Gastrocnemius medialis (tissue), 4 donors: ENCODE measurements at places on chromosomes 5 and 9. TPM values are rescaled to one million over a fixed set of nuclear protein-coding genes. Genes with fewer than 3 reads are reported as not detected.

The FSD1L gene
- total RNA-seq = 8.5 TPM

The XRCC4 gene
- 1.8 TPM for total RNA-seq

The AIF1L gene
- 7.5 TPM for total RNA-seq

The DMRT3 gene
- 0.29 TPM for total RNA-seq

The AFAP1L1 gene
- total RNA-seq = 39.9 TPM

The POLR1E gene
- total RNA-seq = 18.4 TPM

The KLF9 gene
- total RNA-seq = 174 TPM

DNA sequence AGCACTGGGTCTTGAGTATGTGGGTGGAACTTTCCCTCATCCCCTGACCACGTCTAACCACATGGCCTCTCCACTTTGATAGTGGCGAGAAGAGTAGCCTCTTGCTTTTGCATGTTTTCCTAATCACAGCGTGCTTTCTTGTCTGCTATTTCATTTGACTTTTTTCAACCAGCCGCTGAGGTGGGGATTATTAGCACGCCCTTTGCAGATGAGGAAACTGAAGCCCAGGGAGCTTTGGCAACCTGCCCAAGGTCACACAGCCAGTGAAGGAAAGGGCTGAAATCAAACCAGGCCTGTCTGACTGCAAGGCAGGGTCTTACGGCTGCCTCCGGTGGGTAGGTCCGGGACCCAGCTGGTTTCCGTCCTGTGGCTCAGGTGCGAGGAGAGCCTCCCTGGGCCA lies 106.5 kb upstream of the MSX2 start:
- no peak for DNase-seq

GRCh38 chr9:95224376-95225019 lies 93.0 kb downstream of the FANCC start:
- DNase-seq = no peak

DNA sequence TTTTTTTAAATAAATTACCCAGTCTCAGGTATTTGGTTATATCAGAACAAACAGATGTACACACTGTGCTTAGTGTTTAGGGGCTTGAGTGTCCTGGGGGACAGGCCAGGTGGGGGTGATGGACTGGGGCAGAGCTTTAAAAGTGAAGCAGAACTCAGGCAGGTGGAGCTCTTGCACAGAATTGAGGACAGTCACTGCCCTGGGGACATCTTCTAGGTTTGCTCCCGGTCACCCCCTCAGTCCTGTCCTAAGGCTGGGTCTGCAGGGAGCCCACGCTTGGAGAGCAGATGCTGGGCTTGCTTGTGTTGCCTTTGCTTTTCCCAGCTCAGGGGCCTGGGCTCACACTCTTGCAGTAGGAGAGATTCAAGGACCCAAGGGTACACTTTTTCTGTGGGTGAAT lies 10.8 kb downstream of the GADD45G start:
- no peak for DNase-seq

- DNase-seq = no peak
Observed at GRCh38 chr5:62093976-62094375, 212.0 kb upstream of the KIF2A start.

- no peak for DNase-seq
Observed at GRCh38 chr9:38276771-38277439, 115.6 kb upstream of the ALDH1B1 start.

- no peak for DNase-seq
Observed at GRCh38 chr9:21266733-21267484, 27.1 kb upstream of the IFNA14 start.

DNA sequence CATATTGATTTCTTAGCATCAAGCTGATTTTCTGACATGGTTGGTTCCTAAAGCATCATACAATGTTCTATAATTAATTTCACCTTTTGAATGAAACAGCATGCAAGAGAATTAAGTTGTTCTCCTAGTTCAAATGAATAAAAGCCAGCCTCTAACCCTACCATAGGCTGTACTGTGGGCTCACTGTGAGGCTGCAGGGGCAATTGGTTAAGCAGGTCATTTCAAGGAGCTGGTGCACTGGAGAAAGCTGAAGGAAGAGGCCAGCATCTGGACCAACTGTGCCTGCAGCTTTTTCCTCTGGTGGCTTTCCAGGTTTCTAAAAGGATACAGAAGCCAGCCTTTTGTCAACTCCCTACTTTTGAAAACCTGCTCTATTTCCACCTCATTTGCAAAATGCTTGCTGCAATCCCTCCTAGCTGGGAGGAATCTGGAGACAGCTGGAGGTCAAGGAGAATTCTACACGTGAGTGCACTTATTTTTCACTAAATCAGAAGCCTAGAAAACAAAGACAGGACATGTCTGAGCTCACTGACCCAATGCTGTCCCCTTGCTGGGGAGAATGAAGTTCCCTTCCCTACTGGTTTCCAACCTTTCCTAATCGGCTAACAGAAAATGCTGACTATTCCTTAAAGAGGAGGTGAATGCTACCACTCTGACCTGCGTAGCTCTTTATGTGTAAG lies 158.9 kb downstream of the APBA1 start:
- DNase-seq = no peak

GRCh38 chr9:127919253-127919815 lies 2.5 kb upstream of the ST6GALNAC4 start:
- DNase-seq = peak; percentile 69

DNA sequence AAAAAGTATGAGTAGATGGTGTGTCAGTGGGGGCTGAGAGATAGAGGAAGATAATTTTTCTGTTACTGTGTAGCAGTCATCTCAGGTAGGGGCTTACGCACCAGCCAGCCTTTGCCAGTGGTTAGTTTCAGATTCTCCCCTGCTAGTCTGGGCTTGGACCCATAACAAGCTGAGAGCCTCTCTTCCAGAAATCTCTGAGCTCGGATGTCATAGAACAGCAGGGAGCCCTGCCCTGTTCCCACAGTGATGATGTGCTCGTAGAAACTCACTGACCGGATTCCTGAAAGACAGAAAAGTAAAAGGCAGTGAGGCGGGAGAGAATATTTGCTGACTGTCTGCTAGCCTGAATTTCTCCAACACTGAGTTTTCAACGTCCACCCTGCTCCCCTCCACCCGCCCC lies 37.2 kb downstream of the DCAF12 start:
- DNase-seq = no peak

- no peak for DNase-seq
Observed at GRCh38 chr9:124593651-124594058, 86.5 kb upstream of the NR5A1 start.

- no peak for DNase-seq
Observed at GRCh38 chr5:150153957-150154617, 1.6 kb downstream of the PDGFRB start.

DNA sequence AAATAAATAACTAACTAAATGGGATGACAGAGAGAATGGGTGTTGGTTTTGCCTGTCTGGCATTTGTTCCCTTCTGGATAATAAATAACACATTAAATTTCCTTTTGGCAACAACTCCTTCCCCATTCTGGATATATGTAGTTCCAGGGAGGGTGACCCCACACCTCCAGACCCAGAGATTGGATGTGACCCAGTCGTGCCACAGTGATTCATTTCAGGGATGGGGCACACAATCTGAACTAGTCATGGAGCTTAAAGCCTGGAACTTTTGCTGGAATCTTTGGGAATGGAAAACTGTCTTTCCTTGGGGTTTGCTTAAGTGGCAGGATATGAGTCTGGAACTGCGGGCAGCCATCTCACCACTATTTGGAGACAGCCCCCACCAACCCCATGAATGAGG lies 11.3 kb downstream of the KLF9 start:
- DNase-seq = no peak

DNA sequence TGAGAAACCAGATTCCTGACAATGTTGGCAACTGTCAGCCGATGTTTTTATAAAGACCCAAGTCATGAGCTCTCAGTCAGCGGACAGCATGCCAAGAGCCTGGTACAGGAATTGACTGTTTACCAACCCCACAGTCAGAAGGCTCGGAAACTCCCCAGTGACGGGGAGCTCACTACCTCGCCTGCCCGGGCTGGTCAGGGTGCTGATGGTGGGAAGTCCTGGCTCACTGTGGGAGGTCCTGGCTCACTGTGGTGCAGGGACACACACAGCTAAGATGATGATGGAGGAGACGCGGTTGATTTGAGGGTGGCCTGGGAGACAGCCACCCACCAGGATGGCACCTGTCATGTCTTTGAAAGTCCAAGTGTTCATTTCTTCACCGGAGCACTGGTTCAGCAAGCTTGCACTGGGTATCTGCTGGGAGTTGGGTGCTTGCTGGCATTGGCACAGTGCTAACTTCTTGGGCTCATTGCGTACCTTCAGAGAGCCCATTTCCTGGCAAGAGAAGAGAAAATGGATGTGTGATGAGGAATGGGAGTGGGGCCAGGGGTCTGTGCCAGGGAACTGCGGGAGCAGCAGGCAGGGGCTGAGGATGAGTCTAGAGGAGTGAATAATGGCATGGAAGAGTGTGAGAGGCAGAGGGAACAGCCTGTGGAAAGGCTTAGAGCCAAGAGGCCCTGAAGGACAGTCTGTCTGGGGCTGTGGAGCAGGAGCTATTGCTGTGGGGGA lies 15.3 kb downstream of the ASS1 start:
- no peak for DNase-seq

GRCh38 chr5:106875591-106876297 lies 795.0 kb downstream of the EFNA5 start:
- DNase-seq = no peak

DNA sequence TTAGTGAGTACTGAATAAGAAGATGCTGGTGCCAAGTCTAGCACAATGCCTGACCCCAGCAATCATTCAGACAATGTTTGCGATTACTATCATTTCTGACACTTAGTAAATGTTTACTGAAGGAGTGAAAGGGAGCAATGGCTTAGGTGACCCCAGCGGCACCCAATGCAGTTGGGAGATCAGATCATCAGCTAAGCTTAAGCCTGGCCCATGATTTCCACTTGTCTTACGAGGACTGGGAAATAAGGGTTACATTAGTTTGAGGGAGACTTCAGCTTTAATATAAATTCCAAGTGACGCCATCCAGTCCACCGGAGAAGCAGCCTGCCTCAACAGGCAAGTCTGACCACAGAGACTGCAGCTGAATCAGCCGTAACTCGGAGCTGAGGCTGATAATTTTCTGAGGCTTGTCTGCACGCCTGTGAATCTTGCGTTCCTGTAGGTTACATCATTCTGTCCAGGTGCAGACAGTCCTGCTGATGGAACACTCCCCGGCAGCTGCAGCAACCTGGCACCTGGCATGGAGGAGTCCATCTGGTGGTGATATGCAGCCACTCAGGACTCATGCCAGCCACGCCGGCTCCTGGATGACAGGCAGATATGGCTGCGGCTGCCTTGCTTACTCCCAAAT lies 34.9 kb upstream of the FGF1 start:
- no peak for DNase-seq

- DNase-seq = peak; percentile 61
Observed at GRCh38 chr5:135356522-135357318, 42.3 kb downstream of the MACROH2A1 start.

GRCh38 chr5:175598774-175599173 lies 59.1 kb upstream of the HRH2 start:
- DNase-seq = no peak
